HFFc6 (cell line): ENCODE measurements at places on chromosomes 7 and 10.

- DNase-seq = peak; percentile 48
These were observed 21.5 kb downstream of the CHST3 start for GRCh38 chr10:71985542-71986250.

GRCh38 chr7:107939573-107940489, 48.8 kb downstream of the DLD start:
- DNase-seq = peak; percentile 91

GRCh38 chr7:51230723-51231122, 85.9 kb downstream of the COBL start:
- DNase-seq = no peak

DNA sequence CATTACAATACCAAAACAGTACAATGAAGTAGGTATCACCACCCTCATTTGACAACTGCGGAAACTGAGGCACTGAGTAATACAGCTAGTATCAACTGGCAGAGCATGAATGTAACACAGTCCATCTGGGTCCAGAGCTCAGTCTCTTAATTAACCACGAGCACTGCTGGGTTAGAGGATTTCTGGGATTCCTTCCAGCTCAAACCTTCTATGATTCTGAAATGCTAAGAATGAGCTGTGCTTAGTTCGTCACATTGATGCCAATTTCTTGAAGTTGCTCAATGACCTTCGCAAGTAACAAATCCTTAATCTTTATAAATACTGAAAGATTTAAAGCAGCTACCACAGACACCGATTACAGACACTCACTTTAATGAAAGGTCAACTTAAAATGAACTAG, 62.5 kb downstream of the SGMS1 start:
- DNase-seq = peak; percentile 87

GRCh38 chr10:28393956-28394568, 91.2 kb upstream of the MPP7 start:
- DNase-seq = peak; percentile 36

GRCh38 chr10:8910314-8910713, 855.8 kb downstream of the GATA3 start:
- DNase-seq = no peak

GRCh38 chr10:1706711-1707110, 30.6 kb downstream of the ADARB2 start:
- DNase-seq = no peak

DNA sequence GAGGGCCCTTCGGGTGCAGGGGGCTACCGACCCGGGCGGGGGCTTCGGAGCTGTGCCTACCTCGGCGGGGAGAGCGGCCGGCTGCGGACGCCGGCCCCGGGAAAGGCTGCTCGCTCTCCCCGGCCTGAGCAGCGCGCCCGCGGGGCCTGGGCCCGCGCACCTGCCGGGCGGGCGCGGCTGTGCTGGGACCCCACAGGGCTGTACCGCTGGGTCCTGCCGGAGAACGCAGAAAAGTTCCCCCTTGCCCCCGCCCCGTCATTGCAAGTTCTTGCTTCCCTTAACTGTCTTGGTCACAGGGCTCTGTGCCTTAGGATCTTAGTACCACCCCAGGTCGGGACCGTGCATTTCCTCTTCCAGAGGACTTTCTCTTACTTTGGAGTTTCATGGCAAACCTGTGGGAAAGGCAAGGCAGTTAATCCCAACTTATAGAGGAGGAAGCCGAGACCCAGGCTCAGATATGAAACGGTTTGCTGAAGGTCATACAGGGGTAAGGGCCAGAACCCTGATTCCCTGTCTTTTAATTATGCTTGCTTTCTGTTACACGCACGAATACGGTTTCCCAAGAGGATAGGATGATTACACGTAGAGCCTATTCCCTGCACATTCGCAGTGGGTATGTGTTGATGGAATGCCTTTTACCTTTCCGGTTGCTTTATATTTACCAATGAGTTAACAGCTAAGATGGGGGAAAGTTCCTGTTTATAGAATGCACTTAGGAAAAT, 652 bp downstream of the PCGF5 start:
- DNase-seq = no peak

DNA sequence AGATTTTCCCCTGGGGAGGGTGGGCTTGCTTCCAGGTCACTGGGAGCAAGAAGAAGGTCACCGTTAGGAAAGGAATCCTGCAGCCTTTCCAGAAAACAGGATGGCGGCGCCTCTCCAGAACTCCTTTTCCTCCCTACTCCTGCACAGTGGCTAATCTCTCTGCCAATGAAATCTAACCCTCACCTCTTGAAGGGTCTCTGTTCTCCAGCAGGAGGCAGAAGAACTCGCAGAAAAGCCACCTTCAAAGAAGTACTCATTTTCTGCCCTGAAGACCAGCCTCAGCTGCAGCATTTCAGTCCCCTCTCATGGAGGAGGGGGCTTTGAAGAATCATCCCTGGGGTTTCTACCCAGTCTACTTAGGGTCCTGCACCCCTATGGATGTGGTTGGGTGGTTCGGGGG, 626.9 kb downstream of the CALN1 start:
- DNase-seq = no peak

DNA sequence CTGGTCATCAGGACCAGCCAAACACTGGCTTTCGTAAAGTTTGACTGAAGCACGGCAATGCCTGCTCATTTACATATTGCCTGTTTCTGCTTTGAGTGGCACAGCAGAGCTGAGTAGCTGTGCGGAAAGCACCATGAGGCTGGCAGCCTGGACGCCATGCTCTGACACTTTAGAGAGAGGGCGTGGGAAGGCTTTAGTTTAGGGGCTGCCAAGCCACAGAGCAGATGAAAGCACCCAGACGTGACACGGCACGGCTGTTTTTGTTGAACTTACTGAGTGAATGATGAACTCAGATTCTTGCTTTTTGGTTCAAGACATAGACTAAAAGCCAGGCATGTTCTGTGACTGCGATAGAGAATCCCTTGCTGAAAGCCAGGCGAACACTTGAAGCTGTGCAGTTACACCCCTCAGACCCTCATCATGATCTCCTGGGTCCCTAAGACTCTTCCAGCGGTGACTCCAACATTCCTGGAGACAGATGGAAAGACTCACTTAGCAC, 182.1 kb downstream of the ZMYND11 start:
- no peak for DNase-seq

DNA sequence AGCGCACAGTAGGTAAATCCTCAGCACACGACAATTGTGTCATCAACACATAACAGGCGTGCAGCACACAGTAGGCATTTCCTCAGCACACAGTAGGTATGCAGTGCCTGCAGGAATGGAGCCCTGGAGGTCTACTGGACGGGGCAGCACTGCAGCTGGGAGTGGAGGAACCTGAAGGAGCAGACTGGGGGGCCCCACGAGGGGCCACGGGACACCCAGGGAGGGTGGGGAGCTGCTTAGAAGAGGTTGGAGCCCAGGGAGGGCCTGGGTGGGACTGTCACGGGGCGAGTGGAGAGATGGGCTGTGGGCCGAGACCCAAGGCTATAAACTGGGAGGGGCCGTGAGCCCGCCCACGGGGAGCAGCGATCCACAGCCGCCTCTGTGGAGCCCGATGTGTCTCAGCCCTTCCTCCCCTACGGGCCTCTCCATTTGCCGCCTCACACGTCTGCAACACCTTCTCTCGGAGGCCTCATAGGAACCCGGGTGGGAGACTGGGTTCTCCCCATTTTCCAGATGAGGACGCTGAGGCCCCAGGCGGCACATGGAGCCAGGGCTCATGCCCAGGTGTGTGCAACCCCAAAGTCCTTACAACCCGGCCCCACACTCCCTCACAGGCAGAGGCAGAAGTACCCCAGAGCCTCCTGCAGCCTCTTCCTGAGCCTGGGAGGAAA, 101.5 kb downstream of the MICALL2 start:
- no peak for DNase-seq

- no peak for DNase-seq
These were observed 67.9 kb downstream of the ZNF783 start for GRCh38 chr7:149329766-149330334.
